T-helper 17 cell (primary cell): ENCODE measurements at places on chromosomes 7 and 10. TPM values are rescaled to one million over a fixed set of nuclear protein-coding genes. Genes with fewer than 3 reads are reported as not detected.

DNA sequence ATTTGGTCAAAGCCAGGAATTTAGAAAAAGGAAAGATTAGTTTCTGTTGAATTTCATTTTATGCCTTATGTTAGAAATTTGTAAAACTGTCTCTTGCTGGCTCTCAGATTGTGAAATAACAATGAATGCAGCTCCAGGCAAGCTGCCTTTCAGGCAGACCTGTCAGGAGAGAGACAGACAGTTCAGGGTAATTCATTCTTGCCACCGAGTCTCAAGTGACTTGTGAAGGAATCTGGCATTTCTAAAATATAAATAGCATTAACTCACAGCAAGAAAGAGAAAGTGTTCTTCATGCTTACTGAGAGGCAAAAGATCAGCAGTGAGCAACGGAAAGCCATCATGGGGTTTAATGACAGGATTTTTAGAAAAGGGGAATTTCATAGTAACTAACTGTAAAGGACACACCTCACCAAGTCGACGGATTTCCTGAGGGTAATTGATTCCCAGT is 442.3 kb upstream of the AKR1E2 start:
- no peak for DNase-seq

DNA sequence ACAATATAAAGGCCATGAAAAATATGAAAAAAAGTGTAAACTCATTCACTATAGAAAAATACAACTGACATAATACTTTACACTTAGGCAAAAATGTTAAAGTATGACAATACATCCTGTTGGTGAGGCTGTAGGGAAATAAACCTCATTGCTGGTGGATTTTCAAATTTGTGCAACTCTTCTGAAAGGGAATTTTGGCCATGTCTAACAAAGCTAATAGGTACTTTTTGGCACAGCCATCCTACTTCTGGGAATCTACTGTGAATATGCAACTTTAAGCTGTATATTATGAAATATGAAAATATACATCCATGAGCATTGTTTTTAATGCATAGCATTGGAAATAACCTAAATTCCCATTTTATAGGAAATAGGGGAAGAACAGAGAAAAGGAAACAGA is 13.4 kb upstream of the COA1 start:
- DNase-seq = no peak

AP5Z1 gene
- total RNA-seq = 87.6 TPM

DNA sequence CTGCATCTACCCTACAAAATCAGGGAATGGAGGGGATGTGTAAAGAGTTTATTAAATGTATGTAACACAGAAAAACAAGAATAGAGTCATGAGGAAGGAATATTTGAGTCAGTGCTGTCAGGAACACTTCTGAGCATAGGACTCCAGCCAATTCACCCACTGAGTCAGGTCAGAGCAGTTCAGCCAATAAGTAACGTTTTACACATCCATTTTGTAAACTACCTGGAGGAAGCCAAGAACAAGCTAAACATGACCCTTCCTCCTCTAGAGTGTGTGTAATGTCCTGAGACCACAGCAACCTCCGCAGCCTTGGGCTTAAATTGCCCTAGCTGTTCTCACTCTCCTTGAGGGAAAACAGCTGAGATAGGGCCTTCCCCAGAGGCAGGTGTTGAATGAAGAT is 691.5 kb upstream of the LRRN3 start:
- no peak for DNase-seq

GRCh38 chr7:130084037-130084875 is 13.9 kb downstream of the KLHDC10 start:
- DNase-seq = no peak

- DNase-seq = no peak
Measured at GRCh38 chr7:70458745-70459144, 673.2 kb upstream of the GALNT17 start.
